Stomach (tissue), 19 donors: ENCODE measurements at places on chromosomes 7 and 10. TPM values are rescaled to one million over a fixed set of nuclear protein-coding genes. Genes with fewer than 3 reads are reported as not detected.

The C10orf71 gene
- polyA plus RNA-seq: not detected

DNA sequence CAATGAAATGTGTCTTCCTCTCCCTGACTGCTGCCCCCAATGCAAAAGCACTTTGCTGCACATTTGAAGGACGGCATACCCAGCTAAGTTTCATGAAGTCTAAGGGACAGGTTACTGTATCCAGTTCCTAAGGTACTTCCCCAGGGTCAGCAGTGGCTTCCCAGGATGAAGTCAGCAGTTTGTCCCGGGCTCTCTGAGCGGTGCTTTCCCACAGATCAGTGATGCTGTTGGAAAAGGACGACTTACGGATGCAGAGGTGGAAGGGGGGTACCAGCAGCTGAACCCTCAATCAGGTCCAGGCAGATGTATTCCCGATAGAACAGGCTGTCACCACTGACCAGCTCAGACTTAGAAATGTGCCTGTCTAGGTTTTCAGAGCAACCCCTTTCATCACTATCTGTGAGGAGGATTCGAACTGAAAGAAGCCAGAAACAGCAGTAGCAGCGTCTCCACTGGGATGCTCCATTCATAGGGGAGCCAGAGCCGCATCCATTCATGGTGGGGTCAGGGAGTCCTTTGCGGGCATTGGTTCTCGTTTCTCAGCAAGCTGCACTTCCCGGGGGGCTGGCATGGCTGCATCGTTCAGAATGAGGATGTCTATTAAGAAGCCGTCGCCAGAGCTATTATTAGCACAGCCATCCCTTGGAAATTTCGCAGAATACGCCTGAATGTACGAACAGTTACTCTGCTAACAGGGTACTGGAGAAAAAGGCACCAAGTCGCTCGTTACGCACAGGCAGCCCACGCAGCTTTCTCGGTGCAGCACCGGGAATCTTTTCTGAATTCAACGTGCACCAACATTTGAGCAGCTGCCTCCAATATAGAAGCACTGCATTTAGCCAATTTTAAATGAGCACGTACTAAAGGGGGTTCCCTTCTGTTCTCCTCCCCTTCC lies 303.7 kb downstream of the PRPF18 start:
- H3K27ac ChIP-seq: peak overlapping the region; percentile 77
- H3K36me3 ChIP-seq: no peaks in the 10 kb centered on the region
- DNase-seq: peak; percentile 73
- no peaks in the 10 kb centered on the region for H3K27me3 ChIP-seq
- no peaks in the 10 kb centered on the region for H3K4me1 ChIP-seq

DNA sequence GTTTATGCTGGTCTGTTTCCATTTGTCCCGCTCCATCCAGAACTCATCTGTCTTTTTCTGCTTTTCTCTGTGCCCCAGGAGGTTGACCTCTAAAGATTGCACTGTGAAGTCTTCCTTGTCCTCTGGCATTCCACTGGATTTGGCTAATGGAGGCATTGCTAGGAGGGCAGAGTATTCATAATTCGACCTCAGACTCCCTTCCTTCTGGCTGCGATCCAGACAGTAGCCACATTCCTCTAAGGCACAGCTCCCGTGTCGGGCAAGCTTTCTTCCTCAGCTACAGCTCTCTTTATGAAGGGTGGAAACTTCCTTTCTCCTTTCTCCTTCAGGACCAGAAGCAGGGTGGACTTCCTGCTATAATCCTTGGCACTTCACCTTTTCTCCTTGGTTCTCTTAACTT lies 175.9 kb downstream of the BAMBI start:
- DNase-seq: no peak
- H3K4me3 ChIP-seq: no peak overlapping the region
- H3K27ac ChIP-seq: no peak overlapping the region
- no peaks in the 10 kb centered on the region for H3K4me1 ChIP-seq
- no peaks in the 10 kb centered on the region for H3K36me3 ChIP-seq

DNA sequence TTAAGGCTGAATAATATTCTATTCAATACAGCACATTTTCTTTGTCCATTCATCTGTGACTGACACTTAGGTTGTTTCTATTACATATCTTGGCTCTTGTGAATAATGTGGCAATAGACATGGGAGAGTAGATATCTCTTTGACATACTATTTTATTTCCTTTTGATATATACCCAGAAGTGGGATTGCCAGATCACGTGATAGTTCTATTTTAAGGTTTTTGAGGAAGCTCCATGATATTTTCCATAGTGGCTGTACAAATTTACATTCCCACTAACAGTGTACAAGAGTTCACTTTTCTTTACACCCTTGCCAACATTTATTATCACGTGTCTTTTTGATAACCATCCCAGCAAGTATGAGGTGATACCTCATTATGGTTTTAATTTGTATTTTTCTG lies 1114.7 kb downstream of the CNTNAP2 start:
- no peaks in the 10 kb centered on the region for H3K27me3 ChIP-seq
- no peaks in the 10 kb centered on the region for H3K36me3 ChIP-seq
- H3K4me1 ChIP-seq: no peaks in the 10 kb centered on the region

GRCh38 chr7:131919920-131920709 lies 363.7 kb upstream of the PODXL start:
- no peak overlapping the region for H3K4me3 ChIP-seq
- H3K27ac ChIP-seq: no peak overlapping the region
